ENCODE measurements at places on chromosomes 1 and 21.

DNA sequence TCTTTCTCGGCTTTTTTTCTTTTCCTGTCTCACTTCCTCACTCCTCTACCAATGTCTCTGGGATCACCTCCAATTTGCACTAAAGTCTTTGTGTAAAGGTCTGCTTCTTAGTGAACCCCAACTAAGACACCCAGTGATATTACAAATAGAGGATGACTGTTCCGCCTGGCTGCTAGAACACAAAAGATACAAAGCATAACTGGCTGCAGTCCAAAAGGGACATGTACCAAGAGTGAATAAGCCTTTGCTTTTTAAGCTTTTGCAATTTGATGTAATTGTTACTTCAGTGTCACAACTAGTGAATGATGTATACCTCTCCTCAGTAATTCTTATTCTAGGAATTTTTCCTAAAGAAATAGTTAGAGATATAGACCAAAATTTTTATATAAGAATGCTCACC lies 82.8 kb upstream of the BEND5 start:
- peak; percentile 43 for DNase-seq

DNA sequence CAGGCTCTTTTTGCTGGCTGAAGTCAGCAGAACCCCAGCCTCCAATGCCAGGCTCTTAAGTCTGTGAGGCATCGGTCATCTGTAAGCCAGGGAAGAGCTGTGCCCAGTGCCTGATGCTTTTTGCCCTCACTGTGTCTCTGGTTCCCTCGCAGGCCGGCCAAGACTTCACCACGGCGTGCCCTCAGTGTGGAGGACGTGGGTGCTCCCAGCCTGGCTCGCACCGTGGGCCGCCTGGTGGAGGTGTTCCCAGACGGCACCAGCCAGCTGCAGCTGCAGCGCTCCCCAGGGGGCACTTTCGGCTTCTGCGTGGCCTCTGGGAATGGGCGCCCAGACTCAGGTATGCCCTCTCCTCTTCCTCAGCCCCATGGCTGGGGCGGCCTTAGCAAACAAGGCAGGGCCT lies 32.5 kb downstream of the KIAA1614 start:
- DNase-seq, result no peak

- DNase-seq, result no peak
Observed at GRCh38 chr1:67058242-67058641, 4.3 kb upstream of the SLC35D1 start.

DNA sequence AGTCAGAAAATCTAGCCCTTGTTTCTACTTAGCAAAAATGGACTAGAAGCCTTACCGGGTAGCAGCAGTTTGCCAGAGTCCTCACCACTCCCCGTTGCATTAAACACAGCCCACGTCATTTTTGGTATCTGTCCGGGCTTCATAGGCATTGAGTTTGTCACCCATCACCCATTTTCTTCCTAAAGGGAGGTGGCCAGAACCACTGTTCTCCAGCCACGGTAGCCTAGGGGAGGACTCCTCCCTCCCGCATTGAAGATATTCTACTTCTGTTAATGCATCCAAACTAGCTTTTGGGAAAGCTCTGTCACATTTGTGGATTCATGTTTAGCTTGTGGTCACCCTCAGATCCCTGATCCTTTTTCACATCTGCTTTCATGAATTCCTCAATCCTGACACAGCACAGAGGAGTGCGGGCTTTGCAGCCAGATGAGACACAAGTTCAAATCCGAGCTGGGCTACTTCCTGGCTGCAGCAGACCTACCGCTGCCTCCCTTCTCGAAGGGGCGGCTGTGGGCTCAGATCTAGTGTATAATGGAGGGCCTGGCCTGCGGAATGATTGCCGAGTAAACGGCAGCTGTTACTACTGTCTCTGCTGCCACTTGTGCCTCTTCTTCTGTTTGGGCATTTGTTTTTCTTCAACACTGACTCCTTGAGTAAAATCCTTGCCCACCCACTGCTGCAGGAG lies 63.2 kb upstream of the EFHD2 start:
- no peak for DNase-seq

DNA sequence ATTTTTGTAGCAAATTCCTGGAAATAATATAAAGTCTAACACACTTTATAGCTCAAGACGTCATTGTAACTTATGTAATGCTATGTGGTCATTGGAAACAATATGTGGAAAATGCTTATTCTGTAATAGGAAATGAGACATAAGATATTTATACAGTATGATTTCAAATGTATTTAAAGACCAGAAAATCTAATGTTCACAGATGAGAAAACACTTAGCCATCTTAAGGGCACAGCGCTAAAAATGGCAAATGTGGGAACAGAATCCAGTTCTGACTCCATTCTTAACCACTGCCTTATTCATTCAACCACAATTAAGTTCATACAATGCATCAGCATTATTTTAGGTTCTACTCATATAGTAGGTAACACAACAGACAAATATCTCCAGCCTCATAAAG lies 12.5 kb downstream of the CSDE1 start:
- DNase-seq, result no peak

- no peak for DNase-seq
Observed at GRCh38 chr1:246837418-246838117, 94.2 kb downstream of the AHCTF1 start.

DNA sequence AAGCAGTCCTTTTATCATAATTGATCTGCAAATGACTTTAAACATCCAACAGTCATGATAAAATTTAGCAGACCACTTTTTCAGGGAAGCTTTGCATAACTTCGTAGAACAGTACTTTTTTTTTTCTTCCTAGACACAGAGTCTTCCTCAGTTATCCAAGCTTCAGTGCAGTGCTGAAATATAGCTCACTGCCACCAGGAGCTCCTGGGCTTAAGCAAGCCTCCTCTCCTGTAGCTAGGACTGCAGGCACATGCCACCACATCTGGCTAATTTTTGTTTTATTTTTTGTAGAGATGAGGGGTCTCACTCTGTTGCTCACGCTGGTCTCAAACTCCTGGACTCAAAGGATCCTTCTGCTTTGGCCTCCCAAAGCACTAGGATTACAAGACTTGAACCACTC lies 3.8 kb downstream of the F13B start:
- no peak for DNase-seq
